ENCODE measurements at places on chromosomes 2 and 18. TPM values are rescaled to one million over a fixed set of nuclear protein-coding genes. Genes with fewer than 3 reads are reported as not detected.
A peak's percentile ranks its signal among the peaks of the same experiment; 100 is the strongest.

The RSAD2 gene
- 1.4 TPM for polyA plus RNA-seq

DNA sequence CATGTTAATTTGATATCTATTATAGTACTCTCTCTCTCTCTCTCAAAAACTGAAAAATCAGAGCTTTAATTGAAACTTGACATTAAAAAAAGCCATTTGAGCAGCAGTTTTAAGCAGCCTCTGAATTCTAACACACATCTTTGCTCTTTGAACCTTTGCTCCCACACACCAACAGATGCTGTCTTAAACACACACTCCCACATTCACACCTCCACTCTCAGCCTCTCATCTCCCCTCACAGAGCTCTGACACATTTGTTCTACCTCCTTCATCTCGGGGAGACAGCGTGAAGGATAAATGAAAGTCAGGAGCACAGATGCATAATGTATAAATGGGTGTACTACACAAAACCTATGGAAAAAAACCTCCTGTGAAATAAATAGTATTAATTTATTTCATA lies 95.2 kb downstream of the NAB1 start:
- H3K27ac ChIP-seq, result no peak overlapping the region
- H3K4me3 ChIP-seq, result no peak overlapping the region
- no peak for DNase-seq
- H3K36me3 ChIP-seq, result no peaks in the 10 kb centered on the region

DNA sequence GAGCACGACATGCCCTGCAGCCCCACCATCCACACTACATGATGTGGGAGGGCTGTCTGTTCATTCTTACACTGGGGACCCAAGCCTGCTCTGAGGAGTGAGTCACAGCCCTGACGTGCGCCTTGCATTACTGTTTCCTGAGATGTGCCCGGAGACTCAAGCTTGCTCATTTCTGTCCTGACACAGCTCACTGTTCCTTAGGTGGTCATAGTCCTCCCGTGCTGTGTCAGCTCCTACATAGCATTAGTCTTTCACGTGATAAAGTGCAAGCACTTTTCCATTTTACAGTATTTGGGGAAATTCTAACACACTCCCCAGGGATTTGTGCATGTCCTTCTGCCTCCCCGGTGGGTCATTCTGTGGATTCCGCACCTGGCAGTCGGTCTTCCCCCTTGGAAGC lies 46.2 kb upstream of the TRIM43B start:
- H3K4me3 ChIP-seq, result no peak overlapping the region
- H3K27ac ChIP-seq, result no peak overlapping the region
- DNase-seq, result no peak
- peaks cover 6% of the 10 kb centered on the region for H3K36me3 ChIP-seq

GRCh38 chr18:46917803-46918600 lies 600 bp downstream of the KATNAL2 start:
- peak overlapping the region; percentile 58 for H3K27ac ChIP-seq
- H3K4me1 ChIP-seq, result peaks cover 25% of the 10 kb centered on the region
- no peaks in the 10 kb centered on the region for H3K36me3 ChIP-seq
- no peaks in the 10 kb centered on the region for H3K27me3 ChIP-seq

DNA sequence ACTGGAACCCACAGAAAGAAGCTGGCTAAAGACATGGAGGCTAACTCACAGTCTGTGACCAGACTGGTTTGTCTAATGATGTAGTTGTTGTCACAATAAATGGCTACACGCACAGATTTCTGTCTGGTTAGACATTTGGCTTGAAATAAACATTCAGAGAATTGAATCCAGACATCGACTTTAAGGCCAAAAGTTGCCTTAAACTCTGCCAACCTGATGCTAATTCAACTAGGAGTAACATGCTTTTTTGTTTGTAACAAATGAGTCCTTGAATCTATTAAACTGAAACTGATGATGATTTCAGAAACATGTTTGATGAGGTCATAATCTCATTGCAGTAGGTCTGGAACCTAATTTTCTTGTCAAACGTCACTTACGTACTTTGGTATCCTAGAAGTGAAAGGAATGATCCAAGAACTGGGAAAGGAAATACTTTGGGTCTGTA lies 123.8 kb downstream of the ERBB4 start:
- DNase-seq, result no peak
- H3K36me3 ChIP-seq, result no peaks in the 10 kb centered on the region
- no peaks in the 10 kb centered on the region for H3K27me3 ChIP-seq

GRCh38 chr2:221504905-221505304 lies 67.2 kb downstream of the EPHA4 start:
- no peaks in the 10 kb centered on the region for H3K36me3 ChIP-seq
- DNase-seq, result no peak
- no peak overlapping the region for H3K27ac ChIP-seq
- peaks cover 14% of the 10 kb centered on the region for H3K4me1 ChIP-seq
- no peak overlapping the region for H3K4me3 ChIP-seq

The OSBPL6 gene
- not detected for polyA plus RNA-seq

The SCG2 gene
- polyA plus RNA-seq, result 0.12 TPM

DNA sequence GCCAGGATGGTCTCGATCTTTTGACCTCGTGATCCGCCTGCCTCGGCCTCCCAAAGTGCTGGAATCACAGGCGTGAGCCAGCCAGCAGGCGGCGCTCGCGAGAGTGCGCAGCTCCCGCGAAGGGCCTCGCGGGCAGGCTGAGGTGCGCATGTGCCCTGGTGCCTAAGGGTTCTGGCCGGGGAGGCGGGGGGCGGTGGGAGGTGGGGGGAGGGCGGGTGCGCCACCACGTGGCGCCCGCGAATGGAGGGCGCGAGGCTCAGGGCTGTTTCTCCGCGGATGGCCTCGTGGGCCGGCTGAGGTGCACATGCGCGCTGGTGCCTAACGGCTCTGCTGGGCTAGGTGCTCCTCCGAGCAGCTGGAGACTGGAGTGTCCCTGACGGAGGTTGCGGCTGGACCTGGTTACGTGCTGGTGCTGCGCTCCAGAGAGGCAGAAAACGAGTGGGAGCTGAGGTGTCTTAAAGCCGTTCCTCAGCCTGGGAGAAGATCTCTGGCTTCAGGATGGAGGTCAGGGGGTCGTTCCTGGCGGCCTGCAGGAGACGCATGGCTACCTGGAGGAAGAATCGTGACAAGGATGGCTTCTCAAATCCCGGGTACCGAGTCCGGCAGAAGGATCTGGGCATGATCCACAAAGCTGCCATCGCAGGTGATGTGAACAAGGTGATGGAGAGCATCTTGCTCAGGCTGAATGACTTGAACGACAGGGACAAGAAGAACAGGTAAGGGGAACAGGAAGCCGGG lies at the start of gene ANKRD62:
ANKRD62 (plus strand) TSS at position 324 of the 738 bp plus-strand sequence; CDS start at position 499, 175 bp downstream.
- no peak within 1 kb of the TSS for H3K4me3 ChIP-seq
- no peak within 1 kb of the TSS for H3K27ac ChIP-seq
- H3K27me3 ChIP-seq, result no peaks in the 10 kb centered on the region
- no peaks in the 10 kb centered on the region for H3K36me3 ChIP-seq
- no peak for DNase-seq

Measured in B cell (primary cell).